Astrocyte of the spinal cord (primary cell): ENCODE measurements at places on chromosomes 6 and 20.

DNA sequence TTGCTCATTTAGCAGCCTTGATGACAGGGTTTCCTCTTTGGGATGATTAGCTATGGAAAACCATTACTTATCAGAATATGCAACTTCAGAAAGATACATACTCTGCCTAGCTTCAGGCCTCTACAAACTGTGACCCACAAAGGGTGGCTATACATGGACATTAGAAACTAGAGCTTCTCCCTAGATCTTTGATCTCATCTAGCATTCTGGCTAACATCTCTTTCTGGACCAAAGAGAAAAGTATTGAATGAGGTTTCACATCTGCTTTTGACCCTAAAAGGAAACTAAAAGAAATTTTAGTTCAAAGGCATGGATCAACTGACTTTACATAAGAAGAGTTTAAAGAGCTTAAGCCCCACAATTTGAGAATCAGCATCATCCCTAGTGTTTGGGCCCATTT is 12.4 kb upstream of the HMGN3 start:
- DNase-seq: no peak

- no peak for DNase-seq
These were observed 80.2 kb downstream of the PREP start for GRCh38 chr6:105322499-105323225.

DNA sequence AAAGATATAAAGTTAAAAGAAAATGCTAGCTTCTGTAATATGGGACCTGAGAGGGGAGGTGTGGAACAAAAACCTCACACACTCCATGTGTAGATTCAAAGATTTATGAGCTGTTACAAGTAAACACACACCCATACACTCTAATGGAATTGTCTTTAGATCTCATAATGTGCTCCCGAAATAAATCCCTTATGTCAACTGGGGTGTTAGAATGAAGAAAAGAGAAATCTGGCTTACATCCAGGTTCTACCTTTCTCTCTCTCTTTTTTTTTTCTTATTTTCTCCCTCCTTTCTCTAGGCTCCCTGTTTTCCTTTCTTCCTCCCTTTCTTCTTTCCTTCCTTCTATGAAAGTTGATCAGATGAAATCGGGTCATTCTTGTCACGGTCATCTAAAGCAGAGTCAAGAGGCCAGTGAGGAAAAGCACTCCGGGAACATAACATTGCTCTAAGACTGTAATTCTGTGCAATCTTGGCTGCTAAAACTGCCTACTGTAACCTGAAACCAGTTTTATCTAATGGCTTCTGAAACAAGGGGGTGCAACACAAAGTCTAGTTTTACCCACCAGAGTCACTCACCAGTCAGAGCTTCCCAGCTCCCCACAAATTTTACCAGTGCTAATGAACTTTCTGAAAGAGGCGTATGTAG is 68.3 kb upstream of the BTBD3 start:
- peak; percentile 33 for DNase-seq

GRCh38 chr6:34213772-34214171 is 22.9 kb upstream of the HMGA1 start:
- DNase-seq: no peak

- DNase-seq: peak; percentile 80
These were observed 16.9 kb upstream of the SRSF3 start for GRCh38 chr6:36577301-36577700.

DNA sequence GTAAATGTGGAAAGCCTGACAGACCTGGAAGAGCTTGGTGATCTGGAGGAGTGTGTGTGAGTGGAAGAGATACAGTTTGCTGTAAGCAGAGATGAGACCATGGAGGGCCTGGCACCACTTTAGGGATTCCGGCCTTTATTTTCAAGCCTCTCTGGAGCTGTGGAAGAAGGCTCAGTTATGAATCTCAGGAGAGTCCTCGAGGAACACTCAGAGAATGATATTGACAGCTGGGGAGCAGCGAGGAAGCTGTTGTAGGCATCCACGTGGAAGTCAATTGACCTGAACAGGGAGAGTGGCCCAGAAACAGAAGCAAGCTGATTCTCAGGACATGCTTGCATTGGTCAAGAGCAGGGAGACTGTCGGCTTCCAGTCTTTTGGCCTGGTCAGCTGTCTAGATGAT is 108.4 kb upstream of the FOXQ1 start:
- no peak for DNase-seq

DNA sequence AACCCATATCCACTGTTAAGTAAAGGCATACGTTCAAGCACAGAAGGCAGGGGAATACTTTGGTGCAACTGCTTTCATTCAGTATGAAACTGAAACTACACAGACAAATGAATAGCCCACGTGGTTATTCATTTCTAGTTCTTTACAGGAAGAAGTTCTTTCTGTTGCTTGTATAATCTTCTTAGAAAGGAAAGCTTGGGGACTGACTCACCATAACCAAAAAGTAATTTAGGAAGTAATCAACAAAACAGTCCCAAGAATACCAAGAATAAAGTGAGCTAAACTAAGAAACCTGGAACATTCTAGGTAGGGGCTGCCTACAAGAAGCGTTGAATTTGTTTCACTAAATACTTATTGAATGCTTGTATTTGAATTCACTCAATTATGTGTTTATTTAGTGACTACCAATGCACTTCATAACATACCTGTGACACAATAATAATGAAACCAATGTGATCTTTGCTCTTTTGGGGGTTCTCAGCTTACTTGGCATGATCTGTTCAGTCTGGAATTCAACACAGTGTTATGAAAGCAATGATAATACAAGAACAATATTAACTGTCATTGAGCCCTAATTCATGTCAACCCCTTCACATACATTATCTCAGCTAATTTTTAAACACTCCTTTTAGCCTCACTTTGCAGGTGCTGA is 25.1 kb upstream of the KIAA0408 start:
- peak; percentile 78 for DNase-seq

- no peak for DNase-seq
These were observed 15.3 kb downstream of the ZBTB9 start for GRCh38 chr6:33469661-33470060.

GRCh38 chr6:136550330-136551071 is at the start of gene MAP7:
MAP7 (minus strand) TSS chr6:136550422; CDS start chr6:136550408, 14 bp downstream.
- DNase-seq: no peak

DNA sequence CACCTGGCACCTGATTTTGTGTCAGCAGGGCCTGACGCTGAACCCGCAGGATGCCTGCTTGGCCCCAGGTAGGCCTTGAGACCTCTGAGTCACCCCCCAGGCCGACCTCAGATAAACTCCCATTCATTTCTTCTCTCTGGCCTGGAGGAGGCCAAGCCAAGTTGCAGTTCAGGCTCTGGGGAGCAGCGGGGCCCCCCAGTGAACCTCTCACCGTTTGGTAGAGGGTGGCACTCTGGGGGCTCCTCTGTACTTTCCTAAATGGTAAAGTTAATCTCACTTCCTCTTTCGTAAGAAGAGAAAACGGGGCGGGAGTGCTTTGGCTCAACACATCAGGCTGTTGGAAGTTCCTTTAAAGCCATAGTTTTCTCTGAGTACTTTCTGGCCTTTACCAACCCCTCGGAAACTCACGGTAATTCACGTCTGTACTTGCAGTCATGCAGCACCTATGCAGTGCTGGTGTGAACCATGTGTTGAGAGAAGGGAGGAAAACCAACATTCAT is 2.8 kb downstream of the SIRPA start:
- DNase-seq: no peak

- no peak for DNase-seq
These were observed 32.2 kb downstream of the PMEPA1 start for GRCh38 chr20:57677584-57677982.

DNA sequence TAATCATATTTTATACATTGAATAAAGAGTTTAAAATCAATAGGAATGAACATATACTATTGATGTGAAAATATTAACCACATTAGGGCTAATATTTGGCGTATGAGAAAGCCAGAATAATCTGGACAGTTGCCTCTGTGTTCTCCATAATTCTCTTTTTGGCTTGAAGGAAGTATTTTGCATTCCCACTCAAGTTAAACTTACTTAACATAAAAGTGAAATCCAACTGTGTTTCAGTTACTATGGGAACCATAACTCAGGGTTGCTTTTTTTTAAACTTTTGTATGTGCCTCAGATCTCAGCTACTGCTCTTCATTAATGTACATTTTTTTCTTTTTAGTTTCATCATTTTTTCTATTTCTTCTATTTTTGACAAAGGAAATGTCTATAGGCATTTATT is 479.8 kb downstream of the NKAIN2 start:
- DNase-seq: no peak

GRCh38 chr6:5132731-5133130 is 47.6 kb downstream of the PPP1R3G start:
- peak; percentile 82 for DNase-seq

- no peak for DNase-seq
These were observed 77.5 kb upstream of the MARCKS start for GRCh38 chr6:113779656-113780055.

DNA sequence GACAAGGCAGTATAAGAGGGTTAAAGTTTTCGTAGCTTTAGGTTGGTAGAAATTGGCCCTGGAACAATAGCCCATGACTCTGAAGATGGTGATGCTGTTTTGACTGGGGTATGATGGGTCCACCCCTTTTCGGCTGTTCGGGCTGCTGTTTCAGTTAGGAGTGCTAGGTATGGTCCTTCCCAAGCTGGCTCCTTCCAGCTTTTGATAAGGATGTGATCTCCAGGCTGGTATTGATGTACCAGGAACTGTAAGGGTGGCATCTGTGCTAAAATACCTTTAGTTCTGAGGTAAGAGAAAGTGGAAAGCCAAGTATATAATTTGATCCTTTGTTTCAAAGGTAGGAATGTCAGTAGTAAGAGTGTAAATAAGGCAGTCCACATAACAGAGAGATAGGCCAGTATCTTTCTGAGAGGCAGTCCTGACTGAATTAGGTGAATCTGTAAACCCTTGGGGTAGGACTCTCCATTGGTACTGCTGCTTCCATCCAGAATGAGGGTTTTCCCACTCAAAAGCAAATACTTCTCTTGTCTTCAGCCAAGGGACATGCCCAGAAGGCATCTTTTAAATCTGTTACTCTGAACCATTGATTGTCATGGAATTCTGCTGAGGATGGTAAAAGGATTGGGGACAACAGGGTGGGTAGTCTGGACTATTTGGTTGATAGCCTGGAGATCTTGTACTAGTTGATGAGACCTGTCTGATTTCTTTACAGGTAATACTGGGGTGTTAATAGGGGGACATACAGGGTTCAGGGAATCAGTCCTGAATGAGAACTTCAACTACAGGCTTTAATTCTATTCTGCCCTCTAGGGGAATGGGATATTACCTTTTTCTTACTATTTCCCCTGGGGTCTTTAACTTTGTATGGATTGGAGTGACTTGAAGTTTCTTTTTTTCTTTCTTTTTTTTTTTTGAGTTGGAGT is 6.1 kb upstream of the ZNFX1 start:
- DNase-seq: no peak

- peak; percentile 18 for DNase-seq
These were observed 68.3 kb upstream of the FRMD1 start for GRCh38 chr6:168147205-168147738.

DNA sequence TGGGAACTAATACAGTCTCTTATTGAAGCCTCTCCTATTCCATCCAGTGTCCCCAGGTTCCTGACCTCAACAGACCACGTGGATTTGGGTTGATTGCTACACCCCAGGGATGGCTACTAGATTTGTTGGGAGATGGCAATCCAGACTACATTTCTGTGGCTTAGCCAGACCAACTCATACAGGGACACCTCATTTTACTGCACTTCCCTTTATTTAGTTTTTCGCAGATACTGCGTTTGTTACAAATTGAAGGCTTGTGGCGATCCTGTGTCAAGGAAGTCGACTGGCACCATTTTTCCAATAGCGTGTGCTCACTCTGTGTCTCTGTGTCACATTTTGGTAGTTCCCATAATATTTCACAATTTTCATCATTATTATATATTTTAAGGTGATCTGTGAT is 10.3 kb upstream of the MTRF1L start:
- DNase-seq: no peak

DNA sequence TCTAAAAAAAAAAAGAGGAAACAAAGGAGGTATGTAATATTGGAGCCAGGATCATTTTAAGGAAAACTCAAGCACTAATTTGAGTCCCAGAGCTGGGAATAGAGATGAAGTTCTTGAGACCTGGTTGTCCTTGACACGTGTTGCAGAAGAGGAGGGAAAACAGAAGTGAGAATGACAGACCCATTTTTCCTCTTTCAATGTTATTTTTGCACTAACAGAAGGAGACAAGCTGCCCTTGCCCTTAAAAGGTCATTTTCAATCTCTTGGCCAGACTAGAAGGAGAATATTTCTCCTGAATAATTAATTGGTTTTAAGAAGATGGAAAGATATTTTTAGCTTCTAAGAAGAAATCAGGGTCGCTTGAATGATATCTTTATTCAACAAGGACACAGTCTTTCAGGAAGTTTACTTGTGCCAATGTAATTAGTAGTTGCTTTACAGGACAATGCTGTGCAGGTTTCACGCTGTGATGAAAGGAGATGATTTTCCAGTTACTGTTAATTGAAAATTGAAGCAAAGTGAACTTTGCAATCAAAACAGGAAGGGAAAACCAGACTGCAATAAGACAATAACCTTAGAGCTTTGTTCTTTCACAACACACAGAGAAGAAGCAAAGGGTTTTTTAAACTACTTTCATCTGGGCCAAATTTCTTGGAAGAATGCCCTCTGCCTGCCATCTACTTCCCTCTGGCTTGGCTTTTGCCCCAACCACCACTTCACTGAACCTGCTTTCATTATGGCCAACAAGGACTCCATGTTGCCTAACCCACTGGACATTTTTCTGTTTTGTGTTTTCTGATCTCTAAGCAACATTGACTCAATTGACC is 107.8 kb upstream of the SHLD1 start:
- DNase-seq: peak; percentile 51

- DNase-seq: no peak
These were observed 130.6 kb downstream of the BMP7 start for GRCh38 chr20:57135875-57136274.

DNA sequence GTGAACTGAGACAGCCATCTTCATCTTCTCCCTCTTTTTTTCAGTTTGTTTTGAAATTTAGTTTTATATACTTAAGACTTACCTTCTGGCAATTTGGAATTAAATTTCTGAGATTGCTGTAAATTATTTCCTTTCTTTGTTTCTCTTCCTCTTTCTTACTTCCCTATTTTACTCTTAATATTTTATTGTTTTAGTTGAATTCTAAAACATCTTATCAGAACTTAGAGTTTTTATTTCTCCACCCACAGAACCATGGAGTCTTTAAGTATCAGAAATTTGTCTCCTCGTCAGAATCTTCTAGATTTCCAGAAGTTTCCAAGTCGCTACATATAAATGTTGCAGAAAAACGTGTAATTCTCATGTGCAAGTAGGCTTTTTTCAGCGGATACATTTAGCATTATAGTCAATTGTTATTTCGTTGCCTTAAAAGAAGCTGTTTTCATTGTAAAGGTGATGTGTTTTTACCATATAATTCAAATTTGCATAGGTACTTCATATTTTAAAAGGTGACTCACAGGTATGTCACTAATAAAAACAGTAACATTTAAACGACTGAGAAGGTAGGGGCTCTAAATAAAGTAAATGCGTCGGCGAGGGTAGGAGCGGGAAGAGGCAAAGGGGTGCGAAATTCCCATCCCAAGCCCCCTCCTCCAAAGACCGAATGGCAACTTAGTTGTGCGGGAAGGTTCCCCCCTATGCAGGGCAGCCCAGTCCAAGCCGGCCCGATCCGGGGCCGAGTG is 866 bp upstream of the MYO6 start:
- no peak for DNase-seq
